Testis (tissue), 5 donors: ENCODE measurements at places on chromosomes 11 and 22. TPM values are rescaled to one million over a fixed set of nuclear protein-coding genes. Genes with fewer than 3 reads are reported as not detected.

- no peak overlapping the region for H3K4me3 ChIP-seq
- no peak overlapping the region for H3K27ac ChIP-seq
- DNase-seq: no peak
- no peaks in the 10 kb centered on the region for H3K36me3 ChIP-seq
These were observed 47.0 kb upstream of the B3GNT6 start for GRCh38 chr11:76987203-76987602.

DNA sequence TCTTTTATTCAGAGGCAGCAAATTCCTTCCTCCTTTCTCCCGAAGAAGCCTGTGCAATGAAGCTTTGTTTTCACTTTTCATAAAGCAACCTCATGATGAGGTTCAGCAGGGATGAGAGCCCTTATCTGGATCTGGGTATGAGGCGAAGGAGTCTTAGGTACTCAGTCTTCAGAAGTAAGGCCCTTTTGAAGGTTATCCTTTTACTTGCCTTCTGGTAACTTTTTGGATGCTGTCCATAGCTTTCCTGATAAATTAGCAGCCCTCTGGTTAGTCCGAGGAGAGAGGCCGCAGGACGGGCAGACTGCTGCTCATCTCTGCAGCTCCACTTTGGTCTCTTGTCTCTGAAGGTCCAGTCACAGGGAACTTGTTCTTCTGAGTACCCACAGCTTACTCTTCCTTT lies 1.1 kb downstream of the TRIM22 start:
- DNase-seq: peak; percentile 49
- peak overlapping the region; percentile 38 for H3K4me3 ChIP-seq
- H3K27ac ChIP-seq: peak overlapping the region; percentile 97
- no peaks in the 10 kb centered on the region for H3K36me3 ChIP-seq
- H3K4me1 ChIP-seq: no peaks in the 10 kb centered on the region

DNA sequence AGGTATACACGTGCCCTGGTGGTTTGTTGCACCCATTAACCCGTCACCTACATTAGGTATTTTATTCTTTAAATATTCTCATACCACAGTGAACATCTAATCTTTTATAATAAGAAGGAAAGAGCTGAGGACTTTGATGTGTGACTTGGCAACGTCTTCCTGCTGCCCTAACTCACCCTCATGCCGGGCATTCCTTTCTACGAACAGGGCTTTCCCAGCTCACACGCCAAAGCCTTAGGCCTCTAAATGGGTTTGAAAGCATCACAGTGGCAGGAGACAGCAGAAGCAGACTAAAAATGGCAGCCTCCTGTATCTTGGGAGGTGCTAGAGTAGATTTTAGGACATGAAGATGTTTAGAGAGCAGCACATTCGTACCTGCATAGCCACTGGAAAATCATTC lies 52.6 kb downstream of the CLTCL1 start:
- no peaks in the 10 kb centered on the region for H3K27me3 ChIP-seq
- no peak for DNase-seq
- no peaks in the 10 kb centered on the region for H3K4me1 ChIP-seq
- H3K4me3 ChIP-seq: no peak overlapping the region
- no peak overlapping the region for H3K27ac ChIP-seq

DNA sequence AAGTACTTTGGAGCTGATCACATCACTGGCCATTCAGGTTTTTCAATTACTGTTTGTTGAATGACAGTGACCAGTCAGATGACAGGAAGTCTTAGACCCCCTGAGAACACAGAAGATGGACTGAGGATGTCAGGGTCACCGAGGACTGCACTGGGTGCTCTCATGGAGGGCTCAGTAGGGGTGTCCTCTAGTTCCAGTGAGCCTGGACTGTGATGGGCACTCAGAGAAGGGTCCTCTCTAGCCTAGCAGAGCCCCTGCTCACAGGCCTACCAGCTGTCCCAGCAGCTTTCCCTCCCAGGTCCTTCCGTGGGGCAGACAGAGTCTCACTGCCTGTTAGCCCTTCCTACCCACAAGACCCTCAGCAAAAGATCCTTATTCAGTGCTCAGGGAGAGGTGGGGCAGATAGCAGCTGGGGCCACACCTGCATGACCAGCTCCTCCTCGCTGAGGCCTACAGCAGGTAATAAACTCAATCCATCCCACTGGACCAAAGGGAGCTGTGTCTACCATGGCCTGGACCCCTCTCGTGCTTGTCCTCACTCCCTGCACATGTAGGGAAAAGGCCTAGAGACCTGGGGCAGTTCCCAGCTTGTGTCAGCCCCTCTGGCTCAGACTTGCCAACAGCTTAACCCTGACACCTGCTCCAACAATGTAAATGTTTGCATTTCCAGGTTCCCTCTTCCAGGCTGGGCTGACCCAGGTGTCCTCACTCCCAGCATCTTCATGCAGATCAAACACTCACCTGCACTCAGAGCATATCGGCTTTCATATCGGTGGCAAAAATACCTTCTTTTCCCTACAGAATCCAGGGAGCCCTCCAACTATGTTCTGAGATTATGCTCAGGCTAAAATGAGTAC lies 25.2 kb upstream of the VPREB1 start:
- H3K36me3 ChIP-seq: no peaks in the 10 kb centered on the region
- H3K27me3 ChIP-seq: no peaks in the 10 kb centered on the region
- H3K4me3 ChIP-seq: no peak overlapping the region
- DNase-seq: no peak

- no peaks in the 10 kb centered on the region for H3K36me3 ChIP-seq
- H3K27ac ChIP-seq: no peak overlapping the region
- no peaks in the 10 kb centered on the region for H3K27me3 ChIP-seq
- no peak for DNase-seq
These were observed 303.0 kb upstream of the PITPNB start for GRCh38 chr22:28222052-28222451.

DNA sequence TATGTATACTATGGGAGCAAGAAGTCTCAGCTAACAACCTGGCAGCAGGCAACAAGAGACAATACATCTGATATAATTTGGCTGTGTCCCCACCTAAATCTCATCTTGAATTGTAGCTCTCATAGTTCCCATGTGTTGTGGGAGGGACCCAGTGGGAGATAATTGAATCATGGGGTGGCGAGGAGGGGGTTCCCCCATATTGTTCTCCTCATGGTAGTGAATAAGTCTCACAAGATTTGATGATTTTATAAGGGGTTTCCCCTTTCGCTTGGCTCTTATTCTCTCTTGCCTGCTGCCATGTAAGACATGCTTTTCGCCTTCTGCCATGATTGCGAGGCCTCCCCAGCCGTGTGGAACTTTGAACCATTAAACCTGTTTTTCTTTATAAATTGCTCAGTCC lies 6.2 kb downstream of the DNAJC24 start:
- H3K4me1 ChIP-seq: no peaks in the 10 kb centered on the region
- no peak for DNase-seq
- H3K4me3 ChIP-seq: no peak overlapping the region
- H3K36me3 ChIP-seq: no peaks in the 10 kb centered on the region
- no peak overlapping the region for H3K27ac ChIP-seq

GRCh38 chr11:125348674-125349309 lies 147.3 kb downstream of the FEZ1 start:
- H3K4me3 ChIP-seq: no peak overlapping the region
- H3K36me3 ChIP-seq: no peaks in the 10 kb centered on the region
- no peak overlapping the region for H3K27ac ChIP-seq
- DNase-seq: peak; percentile 71
- peaks cover 25% of the 10 kb centered on the region for H3K4me1 ChIP-seq
- no peaks in the 10 kb centered on the region for H3K27me3 ChIP-seq

- no peaks in the 10 kb centered on the region for H3K36me3 ChIP-seq
- H3K27ac ChIP-seq: no peak overlapping the region
- H3K4me3 ChIP-seq: no peak overlapping the region
- H3K27me3 ChIP-seq: no peaks in the 10 kb centered on the region
- no peak for DNase-seq
These were observed 111.8 kb downstream of the CTNND1 start for GRCh38 chr11:57873196-57873911.

KRTAP5-1 gene
- not detected for total RNA-seq

RIMBP3C gene
- total RNA-seq: 17.5 TPM

RFPL1 gene
- total RNA-seq: 0.71 TPM

RBMXL2 gene
- total RNA-seq: 58.2 TPM

F2 gene
- 3.6 TPM for total RNA-seq
